Stimulated activated CD4-positive, alpha-beta T cell treated with anti-CD3 and anti-CD28 coated beads, Interleukin-4, amount 100 ng/mL, for 1 hour (primary cell): ENCODE measurements at places on chromosomes 7 and 10.

GRCh38 chr10:22831586-22831985 lies 96.3 kb upstream of the ARMC3 start:
- no peak for DNase-seq

DNA sequence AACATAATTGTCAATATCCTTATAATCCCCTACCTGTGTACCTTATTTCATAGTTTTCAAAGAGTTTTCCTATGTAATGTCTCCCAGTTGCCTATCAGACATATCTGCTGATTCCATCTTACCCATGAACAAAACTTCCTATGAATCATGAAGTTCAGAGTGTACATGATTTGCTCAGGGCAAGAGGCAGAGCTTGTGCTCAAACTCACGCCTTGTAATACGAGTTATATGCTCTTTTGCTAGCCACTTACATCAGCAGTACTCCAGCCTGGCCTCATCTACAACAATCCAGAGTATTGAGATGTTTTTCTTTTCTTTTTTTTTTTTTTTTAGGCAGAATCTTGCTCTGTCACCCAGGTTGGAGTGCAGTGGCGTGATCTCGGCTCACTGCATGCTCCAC lies 11.8 kb downstream of the PKD2L1 start:
- DNase-seq, result no peak

GRCh38 chr7:50367100-50367499 lies 62.6 kb downstream of the IKZF1 start:
- DNase-seq, result no peak

- no peak for DNase-seq
Measured at GRCh38 chr7:125605241-125605640, 675.6 kb upstream of the POT1 start.

DNA sequence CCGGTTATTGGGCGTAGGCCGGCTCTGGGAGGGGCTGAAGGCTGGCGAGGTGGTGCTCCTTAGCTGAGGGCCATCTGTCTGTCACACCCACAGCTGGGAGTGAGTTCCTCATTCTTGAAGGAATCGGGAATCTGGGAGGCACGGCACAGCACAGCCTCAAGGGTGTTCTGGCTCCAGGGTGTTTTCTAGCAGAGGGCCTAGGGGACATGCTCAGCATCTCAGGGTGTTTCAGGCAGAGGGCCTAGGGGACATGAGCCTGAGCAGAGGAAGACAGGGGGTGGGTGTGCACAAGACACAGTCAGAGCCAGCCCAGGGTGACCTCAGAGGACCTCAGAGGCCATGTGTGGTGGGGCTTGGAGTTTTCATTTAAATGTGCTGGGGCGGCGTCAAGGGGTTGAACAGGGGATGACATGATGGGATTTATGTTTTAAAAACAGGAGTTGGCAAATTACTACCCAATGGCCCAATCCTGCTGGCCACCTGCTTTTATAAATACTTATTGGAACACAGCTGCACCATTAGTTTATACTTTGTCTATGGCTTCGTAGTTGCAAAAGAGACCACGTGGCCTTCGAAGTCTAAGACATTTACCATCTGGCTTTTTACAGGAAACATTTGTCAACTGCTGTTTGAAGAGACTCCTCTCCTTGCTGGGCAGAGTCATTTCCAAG lies 121.6 kb downstream of the PRKAG2 start:
- no peak for DNase-seq

- no peak for DNase-seq
Measured at GRCh38 chr10:13925971-13926780, 339.4 kb downstream of the PRPF18 start.

DNA sequence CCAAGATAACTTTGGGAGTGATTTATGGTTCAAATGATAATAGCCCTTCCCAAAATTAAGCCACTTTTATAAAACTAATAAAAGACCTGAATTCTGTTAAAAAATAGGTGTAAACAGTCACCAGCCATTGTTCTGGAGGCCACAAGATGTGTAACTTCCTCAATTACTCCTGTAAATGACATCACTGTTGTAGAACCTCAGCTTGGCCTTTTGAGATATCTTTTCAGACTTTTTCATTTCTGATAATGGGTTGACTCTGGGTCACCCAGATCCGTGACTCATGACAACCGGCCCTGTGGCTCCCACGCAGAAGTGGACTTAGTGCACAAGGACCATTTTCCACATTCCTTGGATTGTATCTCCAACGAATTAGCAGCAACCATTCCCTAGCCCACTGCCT lies 106.6 kb downstream of the DKK1 start:
- no peak for DNase-seq

- no peak for DNase-seq
Measured at GRCh38 chr10:96358851-96359540, at the start of gene OPALIN. Gene OPALIN, minus strand, starts transcription at chr10:96359002. Its CDS starts 106 bp downstream, at chr10:96358896.

DNA sequence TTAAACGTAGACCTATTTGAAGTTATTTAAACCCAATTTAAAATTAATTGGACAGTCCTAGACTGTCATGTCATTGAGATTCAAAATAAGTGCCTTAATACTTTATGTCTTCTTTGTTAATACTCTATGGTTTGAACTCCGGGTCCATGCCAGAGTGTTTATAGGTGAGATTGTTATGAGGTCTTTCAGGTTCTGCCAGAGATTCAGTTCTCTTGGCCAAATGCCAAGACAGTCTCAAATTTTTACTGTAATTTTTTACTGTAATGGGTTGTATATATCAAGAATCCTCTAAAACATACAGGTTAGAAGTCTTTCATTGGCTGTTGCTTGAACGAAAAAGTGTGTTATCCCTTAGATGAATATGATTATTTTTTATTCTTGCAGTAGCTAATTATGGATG lies 3.9 kb downstream of the ADD3 start:
- DNase-seq, result no peak

DNA sequence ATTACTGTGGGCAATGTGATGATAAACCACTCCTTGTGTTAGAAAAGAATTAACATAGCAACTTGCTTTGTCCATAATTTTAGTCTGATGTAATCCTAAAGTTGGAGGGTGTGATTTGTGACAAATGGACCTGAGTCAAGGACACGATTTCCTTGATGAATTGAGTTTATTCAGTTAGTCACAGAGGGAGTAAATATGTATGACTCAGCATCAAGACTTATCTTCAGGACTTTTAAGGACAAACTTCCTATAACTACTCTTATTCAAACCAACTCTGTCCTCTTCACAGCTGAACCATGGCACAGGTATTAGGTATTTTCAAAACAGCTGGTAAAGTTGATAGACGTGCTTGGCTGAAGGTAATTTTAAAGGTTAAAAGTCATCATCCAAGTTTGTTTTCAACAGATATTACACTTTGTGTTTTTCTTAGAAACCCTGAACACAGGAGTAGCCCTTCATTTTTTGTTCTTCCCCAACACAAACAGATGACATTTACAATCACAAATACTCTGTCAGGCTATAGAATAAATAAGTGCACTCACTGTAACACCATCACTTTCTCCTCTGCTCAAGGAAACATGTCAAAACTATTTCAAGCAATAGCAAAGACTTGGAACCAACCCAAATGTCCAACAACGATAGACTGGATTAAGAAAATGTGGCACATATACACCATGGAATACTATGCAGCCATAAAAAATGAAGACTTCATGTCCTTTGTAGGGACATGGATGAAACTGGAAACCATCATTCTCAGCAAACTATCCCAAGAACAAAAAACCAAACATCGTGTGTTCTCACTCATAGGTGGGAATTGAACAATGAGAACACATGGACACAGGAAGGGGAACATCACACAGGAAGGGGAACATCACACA lies 54.5 kb downstream of the COA1 start:
- no peak for DNase-seq

DNA sequence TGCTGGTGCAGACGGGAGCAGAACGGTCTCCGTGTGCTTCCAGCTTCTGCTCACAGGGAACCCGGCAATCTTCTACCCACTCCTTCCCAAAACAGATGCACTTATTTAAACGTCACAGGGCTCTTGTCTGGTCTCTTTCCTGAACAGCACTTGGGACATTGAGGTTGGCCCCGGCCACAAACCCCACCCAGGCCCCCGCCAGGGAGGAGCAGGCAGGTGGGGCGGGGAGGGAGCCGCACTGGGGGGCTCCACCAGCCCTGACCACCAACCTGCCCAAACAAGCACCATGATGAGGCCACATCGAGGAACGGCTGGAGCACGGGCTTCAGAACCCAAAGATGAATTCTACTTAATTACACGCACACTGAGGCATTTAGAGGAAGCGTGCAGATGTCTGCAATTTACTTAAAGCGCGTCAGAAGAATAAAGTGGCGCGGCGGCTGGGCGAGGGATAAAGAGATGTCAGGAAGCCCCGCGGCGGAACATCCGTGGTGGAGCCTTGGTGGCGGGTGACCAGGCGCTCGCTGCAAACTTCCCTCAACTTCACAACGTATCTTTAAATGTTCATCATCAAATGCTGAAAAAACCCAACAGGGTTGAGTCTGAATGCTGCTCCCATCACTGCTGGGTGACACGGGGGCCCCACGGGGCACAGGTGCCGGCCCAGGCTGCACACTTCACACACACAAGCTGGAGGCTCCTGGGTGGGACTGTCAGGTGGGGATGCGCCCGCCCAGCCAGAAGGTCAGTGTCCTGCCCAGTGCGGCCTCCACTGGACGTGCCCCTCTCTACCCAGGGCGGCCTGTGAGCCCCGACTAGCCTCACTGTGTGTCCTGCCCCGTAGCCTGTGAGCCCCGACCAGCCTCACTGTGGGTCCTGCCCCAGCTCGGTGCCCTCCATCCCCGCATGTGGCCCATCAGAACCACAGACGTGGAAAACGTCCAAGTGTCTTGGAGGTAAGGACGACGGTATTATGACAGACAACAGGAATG lies 279.2 kb downstream of the MAD1L1 start:
- no peak for DNase-seq

DNA sequence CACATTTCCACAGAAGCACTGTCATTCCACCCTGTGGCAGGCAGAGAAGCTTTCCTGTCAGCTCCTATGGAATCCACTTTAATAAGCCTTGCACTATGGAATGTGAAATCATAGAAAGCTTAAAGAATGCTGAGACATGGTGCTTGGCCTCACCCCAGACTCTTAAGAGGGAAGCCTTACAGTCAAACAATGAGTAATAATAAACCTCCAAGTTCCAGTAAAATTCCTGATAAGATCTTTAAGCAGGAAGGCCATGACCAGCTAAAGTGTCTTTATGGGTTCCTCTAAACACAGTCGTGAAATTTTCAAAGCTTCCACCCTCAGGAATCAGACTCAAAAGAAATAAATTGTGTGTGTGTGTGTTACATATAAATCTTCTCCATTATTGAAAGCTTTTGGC lies 11.9 kb upstream of the TEX36 start:
- DNase-seq, result no peak

DNA sequence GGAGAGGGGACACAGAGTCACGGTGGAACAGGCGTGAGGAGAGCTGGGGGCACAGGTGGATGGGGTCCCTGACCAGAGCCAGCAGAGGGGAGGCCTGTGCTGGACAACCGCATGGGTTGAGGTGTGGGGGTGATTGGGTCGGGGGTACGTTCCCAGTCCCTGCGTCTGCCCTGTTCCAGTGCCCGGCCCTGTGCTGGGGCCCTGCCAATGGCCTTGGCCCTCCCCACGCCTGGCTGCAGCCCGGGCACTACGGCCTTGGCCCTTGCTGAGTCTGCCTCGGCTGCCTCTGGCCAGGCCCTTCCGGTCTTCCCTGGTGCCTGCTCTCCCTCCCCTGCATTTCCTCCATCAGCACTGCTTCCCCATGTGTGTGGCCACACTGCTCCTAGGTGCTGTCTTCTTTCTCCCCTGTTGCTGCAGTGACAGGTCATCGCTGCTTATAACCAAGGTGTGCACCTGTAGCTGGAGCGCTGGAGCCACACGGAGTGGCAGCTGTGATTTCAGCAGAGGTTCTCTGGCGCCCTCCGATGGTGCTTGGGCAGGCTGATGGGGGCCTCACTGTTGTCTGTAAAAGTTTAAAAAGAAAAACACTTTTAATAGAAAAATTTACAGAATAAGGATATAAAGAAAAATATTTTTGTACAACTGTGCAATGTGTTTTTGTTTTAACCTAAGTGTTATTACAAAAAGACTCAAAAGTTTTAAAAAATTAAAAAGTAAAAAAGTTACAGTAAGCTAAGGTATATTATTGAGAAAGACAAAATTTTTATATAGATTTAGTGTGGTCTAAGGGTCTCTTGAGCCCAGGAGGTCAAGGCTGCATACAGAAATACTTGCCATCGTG lies 45.2 kb upstream of the BHLHA15 start:
- DNase-seq, result peak; percentile 57

GRCh38 chr10:130757271-130757670 lies 554.2 kb downstream of the TCERG1L start:
- no peak for DNase-seq
